ENCODE measurements at places on chromosomes 2 and 18.

GRCh38 chr2:3149441-3150217 lies 228.0 kb downstream of the EIPR1 start:
- no peak for DNase-seq

DNA sequence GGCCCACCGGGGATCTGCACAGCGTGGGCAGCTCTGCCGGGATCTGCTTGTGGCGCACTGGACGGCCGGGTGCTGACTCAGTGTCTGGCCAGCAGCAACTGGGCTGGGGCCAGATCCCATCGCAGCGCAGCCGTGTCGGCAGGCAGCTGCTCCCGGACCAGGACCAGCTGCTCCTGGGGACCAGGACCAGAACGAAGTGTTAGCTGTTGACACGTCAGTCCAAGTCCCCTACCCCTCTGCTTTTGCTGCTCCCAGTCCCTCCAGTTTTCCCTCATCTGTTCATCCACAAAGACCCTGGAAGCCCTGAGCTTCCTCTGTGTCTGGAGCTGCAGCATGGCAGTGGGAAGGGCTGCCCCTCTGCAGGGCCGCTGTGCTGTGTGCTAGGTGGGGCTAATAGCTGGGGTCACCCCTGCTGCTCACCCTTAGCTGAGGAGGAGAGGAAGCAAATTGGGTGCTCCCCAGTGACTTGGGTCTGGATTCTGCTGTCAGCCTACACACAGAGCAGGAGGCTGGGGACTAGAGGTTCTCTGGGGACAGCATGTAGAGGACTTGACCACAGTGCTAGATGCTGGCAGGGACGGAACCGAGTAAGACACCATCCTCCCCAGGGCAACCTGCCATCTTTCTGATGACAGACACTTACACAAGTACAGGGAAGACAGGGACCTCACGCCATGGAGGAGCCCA lies 16.9 kb upstream of the KIF1A start:
- DNase-seq, result no peak

- no peak for DNase-seq
Observed at GRCh38 chr2:127770973-127771735, 39.8 kb downstream of the WDR33 start.

DNA sequence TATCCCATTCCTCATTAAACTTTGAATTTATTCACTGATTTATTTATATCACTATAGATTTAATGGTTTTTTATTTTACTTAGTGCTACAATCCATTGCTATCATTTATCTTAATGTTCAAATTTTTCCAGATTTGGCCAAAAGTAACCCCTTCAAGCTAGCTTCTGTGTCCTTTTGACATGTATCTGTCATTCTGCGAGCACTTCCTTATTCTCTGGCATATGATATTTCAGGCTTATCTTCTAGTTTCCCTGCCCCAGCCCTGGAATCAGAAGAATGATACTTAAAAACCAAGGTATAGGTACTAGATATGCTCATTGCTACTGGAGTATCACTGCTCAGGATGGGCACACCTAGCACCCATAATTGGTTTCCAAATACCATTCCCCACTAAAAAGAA lies 28.5 kb downstream of the SRBD1 start:
- no peak for DNase-seq

DNA sequence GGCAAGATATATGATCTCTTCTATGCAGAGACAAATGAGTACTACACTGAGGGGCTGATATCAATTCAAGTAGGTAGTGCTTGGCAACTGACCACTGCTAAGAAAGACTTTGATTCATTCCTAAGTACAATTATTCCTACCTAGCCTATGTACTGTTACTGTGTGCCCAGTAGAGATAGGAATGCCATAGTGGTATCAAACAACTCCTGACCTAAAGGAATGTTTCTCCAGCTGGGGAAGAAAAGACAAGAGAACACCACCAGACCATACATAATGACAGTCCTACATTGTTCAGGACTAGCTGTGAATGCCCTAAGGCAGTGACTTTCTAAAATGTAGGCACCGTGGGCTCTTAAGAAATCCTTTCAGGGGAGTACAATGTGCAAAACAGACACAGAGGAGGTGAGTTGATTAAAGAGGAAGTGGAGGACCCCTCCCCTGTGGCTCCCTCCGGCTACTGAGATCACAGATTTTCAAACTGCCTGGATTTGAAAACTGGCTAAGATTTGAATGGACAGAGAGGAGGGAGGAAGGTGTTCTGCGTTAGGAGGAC lies 89.1 kb downstream of the ANTXR1 start:
- no peak for DNase-seq

DNA sequence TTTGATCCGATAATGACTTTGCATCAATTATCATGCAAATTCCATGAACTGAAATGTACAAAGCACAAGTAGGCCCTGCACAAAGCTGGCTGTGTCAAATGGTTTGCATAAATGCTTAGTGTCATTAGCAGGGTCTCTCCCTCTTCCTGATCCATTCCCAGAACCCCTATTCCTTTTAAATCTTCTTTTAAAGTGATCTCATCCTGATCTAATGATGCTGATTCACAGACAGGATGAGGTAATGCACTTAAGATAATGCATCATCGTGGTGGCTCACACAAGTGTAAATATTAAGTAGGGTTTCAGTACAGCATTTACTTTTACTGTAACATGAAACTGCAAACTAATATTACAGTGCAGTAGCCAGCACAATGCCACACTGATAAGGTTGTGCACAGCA lies 304.8 kb upstream of the SOX11 start:
- no peak for DNase-seq

- DNase-seq, result no peak
Observed at GRCh38 chr2:158750458-158751125, 44.5 kb upstream of the DAPL1 start.

GRCh38 chr2:236622201-236622600 lies 52.6 kb downstream of the ACKR3 start:
- no peak for DNase-seq

DNA sequence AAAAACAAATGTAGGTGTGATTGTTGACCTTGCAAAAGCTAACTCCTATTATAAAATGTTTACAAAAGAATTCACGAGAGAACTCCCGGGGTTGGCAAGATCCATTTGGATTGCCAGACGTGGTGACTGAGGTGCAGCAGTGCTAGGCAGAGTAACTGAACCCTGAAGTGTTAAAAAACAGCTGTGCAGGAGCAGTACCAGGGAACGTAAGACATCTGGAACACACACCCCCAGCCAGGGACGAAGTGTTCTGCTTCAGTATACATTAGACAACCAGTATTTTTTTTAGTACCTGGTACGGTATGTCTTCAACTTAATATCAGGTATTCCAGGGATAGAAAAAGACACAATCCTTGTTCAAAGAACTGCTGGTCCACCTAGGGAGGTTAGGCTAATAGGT lies 272.1 kb upstream of the EPAS1 start:
- DNase-seq, result no peak

DNA sequence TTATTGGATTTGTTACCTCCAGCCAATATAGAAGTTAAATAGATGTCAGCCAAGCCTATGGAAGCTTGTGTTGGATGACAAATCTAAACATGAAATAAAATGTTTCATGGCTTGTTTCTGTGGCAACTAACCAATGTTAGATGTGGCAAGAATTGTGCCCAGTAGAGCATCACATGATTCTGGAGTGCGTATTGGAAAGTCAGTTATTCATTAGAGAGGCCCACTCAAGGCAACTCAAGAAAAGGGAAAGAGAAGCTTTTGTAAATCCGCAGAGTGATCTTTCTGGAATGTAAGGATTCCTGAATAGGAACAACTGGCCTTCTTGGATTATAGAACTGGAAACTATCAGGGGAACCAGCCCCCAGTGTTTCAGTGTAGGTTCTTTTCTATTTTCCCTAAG lies 162.9 kb downstream of the TMEM247 start:
- no peak for DNase-seq

DNA sequence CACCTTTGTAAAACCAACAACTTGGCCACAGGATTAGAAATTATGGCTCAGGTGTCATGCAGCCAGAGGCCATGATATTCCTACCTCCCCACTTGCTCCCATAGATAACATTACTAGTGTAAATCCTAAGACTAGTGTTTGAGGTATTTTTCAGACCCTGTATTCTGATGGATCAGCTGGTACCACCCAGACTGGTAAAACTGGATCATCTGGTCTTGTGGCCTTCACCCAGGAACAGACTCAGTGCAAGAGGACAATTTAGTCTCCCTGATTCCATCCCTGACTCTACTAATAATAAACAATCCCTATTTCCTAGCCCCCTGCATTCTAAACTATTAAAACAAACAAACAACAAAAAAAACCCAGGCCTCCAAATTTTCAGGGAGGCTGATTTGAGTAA lies 121.0 kb downstream of the ALPK2 start:
- no peak for DNase-seq

DNA sequence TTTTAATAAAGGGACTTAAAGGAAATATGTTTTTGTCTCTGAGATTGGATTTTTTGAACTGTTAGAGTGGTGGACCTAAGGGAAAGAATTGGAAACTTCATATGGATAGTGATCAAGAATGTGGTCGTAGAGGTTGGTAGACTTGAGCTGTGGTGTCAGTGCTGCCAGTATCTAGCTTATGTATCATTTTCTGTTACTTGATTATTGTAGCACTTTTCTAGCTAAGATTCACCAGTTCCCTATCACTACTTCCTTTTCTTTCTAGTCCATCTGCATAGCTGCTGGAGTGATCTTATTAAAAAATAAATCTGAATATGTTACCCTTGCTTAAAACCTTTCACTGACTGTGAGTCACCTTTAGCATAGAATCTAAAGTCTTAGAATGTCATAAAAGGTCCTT lies 6.0 kb downstream of the ACVR2A start:
- DNase-seq, result no peak

- DNase-seq, result no peak
Observed at GRCh38 chr18:48548011-48548771, 9.4 kb downstream of the CTIF start.

- DNase-seq, result no peak
Observed at GRCh38 chr2:230678451-230678850, 34.2 kb upstream of the CAB39 start.

DNA sequence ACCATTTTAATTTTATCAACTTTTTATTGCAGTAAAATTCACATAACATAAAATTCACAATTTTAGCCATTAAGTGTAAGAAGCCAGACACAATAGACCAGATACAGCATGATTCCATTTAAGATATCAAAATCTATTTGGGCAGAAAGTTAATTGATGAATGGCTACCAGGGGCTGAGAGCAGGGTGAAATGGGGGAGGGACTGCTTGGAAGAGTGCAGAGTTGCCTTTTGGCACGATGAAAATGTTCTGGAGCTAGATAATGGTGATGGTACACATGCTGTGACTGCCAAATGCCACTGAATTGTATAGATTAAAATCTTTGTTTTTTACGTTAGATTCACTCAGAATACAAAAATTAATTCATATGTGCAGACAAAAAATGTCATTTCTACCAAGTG lies 289.3 kb upstream of the HNMT start:
- no peak for DNase-seq

- DNase-seq, result no peak
Observed at GRCh38 chr2:27378809-27379290, 1.7 kb downstream of the ZNF513 start.

GRCh38 chr2:109062859-109063700 lies 65.9 kb upstream of the SH3RF3 start:
- peak; percentile 3 for DNase-seq

DNA sequence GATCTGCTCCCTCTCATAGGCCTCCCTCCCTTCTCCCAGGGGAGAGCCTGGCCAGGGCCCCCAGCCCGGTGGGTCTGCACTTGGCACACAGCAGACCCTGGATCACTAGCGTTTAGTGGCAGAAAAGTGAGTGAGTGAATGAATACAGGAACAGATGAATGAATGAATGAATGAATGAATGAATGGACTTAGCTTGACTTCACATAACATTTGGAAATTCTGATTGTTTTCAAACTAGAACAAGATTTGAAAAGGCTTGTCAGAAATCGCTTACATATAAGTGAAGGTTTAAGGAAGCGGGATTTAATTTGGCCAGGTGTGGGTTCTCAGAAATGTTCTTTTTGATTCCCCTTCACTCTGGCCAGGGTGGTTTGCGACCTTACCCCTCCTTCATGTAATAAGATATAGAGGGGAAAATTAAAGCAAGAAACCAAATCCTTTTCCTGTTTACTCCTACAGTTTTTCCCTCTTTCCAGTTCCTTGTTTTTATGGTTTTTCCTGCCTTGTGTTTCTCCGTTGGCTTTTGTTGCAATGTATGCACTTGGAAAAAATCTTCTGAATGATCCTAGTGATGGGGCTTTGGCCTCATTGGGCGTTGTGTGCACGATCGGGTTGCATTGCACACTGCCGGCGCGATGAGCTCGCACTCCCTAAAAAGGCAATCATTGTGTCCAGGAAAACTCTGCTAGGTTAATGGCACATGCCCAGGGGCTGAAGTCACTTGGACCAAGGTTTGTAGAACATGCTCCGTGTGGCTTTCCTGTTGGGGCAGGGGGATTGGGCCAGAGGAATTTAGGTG lies 16.4 kb downstream of the LRRFIP1 start:
- DNase-seq, result no peak

GRCh38 chr2:210528716-210529115 lies 27.7 kb upstream of the CPS1 start:
- no peak for DNase-seq

- DNase-seq, result no peak
Observed at GRCh38 chr2:186349508-186349907, 136.6 kb upstream of the ZC3H15 start.

GRCh38 chr18:76948345-76948744 lies 126.0 kb downstream of the ZNF236 start:
- no peak for DNase-seq

GRCh38 chr2:203018181-203018580 lies 3.5 kb downstream of the NBEAL1 start:
- DNase-seq, result no peak

DNA sequence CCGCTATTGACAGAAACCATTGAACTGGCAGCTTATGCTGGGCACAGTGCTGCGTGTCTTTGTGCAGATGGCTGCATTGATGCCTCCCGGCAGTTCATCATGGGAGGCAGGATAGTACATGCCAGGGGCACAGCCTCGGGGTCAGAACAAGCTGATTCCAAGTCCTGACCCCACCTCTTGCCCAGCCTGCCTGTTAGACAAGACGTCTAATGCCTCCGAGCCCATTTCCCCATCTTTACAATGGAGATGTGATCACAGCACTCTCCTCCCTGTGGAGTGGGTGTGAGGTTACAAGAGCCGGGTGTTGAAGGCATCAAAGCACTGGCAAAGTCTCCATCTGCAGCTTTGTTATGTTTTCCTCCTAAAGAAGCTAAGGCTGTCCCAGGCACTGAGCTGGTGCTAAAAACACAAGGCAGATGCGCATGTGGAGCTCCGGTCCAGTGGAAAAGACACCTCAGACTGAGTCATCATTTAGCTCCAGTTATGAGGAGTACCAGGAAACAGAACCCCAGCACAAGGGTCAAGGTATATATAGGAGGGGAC lies 125.7 kb upstream of the EPAS1 start:
- DNase-seq, result no peak

All from SHP77 treated with DMSO at 0.1 percent for 48 hours (cell line).